ENCODE measurements at places on chromosomes 7 and 10.

GRCh38 chr7:98058186-98058585 lies 48.5 kb upstream of the LMTK2 start:
- DNase-seq, result no peak

GRCh38 chr7:22137466-22137865 lies 191.8 kb upstream of the CDCA7L start:
- DNase-seq, result no peak

DNA sequence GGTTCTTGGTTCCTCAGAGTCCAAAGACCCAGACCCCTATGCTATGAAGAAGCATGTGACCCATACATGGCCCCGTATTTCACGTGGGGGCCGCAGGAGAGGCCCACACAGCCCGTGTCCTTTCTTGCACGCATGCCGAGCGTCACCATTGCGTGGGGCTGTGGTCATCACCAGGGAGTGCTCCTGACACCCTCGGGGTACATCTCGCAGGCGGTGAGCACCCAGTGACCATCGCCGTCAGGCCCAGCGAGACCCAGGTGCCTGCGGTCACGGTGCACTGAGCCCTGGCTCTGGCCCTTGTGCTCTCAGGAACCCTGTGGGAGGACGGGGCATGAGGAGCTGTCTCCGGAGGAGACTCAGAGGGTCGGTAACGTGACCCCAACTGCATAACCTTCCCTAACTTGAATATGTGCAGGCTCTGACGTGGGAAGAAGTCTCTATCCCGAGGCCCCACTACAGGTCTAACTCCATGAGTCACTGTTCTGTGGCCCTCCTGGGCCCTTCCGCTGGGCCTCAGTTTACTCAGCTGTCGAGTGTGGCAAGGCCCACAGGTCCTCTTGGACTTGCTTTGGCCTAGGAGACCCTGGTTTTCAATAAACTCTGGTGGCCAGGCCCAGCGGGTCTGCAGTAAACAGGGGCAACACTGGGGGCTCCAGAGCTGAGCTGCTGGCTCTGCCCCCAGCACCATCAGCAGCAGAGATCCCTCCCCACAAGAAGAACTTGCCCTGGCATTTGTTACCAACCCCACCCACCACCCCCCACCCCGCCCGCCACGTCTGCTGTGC lies 503.9 kb downstream of the PTPRN2 start:
- DNase-seq, result no peak

DNA sequence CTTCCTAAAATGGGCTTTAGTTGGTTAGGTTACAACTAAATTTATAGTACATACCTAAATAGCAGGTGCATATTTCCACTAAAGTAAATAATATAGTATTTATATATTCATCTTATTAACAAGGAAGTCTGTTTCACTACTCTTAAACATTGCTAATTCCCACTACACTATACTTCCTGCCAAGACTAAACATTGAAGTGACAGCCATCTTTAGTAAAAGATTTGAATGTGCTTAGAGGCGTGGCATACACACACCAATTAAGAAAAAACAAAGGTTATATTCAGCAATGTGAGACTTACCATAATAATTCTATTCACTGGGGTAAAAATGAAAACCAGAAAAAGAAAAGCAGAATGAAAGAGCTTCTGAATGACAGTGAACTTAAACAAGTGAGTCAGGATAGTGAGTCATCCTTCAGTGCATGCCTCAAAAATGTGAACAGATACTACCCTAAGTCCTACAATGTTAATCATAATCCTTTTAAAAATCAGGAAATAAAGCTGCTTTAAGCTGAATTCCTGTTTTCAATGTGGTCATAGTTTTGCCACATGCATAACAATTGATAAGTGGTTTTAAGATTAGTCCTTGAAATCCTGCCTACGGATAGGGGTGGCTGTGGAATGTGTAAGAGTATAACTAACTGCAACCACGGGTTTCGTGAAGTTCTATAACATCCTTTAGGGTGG lies 59.4 kb downstream of the USP6NL start:
- DNase-seq, result no peak

DNA sequence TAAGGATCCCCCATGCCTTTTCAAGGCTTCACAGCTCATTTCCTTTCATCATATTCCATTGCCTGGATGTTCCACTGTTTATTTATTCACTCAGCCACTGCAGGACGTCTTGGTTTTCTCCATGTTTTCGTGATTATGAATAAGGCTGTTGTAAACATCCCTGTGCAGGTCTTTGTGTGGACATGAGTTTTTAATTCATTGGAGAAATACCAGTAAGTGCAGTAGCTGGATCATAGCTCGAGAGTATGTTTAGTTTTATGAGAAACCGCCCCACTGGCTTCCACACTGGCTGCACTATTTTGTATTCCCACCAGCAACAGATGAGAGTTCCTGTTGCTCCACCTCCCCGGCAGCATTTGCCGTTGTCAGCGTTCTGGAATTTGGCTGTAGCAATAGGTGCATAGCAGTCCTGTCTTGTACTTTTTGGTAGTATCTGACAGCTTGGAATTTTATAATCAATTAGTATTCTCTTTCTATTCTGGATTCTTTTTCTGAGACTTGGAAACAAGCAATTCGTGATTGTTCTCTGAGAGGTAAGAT lies 269.9 kb upstream of the PITRM1 start:
- no peak for DNase-seq

DNA sequence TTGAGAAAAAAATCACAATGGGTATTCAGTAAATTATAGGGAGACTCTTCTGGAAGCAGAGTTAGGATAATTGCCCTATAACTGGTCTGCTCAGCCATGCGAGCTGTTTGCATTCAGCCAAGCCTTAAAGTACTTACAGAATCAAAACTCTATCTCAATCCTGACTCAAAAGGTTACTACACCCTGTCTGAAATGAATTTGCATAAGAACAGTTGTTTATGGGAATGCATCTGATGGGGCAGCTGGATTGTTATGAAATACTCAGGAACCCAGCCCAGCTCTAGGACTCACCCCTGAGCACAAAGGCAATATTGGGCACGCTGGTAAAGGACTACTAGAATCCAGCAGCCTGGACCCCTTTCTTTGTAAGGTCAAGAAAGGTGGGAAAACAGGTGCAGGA lies 38.8 kb downstream of the AKR1B15 start:
- DNase-seq, result no peak

DNA sequence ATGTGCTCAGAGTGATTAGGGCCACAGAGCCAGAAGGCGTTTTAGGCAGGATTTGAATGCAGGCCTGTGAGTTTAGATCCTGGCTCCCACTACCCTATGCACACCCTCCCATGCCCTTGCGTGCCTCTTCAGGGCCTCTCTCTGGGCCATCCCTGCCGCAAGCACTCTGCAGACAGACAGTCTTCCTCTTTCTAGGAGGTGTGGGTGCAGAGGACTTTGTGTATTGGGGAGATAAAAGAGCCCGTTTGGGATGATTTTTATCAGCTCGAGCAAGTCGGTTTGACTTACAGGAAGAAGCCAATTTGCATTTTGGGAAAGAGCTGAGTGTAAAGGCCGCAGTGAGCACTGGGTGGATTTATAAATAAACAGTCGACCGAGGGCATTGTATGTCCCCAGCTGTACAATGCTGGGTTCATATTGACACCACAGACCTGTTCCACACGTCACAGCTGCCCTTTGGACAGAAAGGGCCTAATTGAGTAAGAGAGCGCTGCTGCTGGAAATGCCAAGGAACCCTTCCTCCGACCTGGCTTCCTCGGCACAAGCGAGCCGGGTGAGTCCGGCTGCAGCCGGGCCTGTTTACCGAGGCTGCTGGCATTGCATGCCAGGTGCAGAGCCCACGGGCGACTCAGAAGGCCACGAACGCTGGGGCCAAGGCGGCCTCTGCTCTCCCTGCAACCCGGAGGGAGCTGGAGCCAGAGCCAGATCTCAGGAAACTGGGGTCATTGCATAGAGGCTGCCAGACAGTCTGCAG lies 25.1 kb downstream of the ZMIZ1 start:
- no peak for DNase-seq

- DNase-seq, result no peak
Measured at GRCh38 chr7:107580716-107581383, 804 bp downstream of the BCAP29 start.

DNA sequence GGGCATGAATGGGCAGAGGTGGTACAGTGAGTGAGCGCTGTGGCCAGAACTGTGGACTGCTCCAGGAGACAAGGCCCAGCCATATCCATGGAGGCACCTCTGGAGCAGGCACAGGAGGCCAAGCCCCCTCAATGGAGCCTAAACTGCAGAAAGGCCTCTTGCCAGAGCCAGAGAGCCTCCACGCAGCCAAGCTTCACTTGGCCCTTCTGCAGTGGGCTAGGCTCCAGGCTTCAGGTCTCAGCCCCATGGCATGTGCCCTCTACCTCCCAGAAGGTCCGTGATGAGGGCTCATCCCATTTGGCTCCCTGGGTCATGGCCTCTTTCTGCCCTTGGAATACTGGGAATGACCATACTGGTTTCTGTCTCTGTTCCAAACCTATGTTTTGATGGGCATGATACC lies 8.9 kb downstream of the PDE1C start:
- no peak for DNase-seq

- no peak for DNase-seq
Measured at GRCh38 chr10:29169021-29169420, 119.8 kb upstream of the LYZL1 start.

GRCh38 chr10:110600487-110601101 lies 33.1 kb downstream of the SMC3 start:
- DNase-seq, result no peak

GRCh38 chr10:61337741-61338140 lies 115.4 kb downstream of the TMEM26 start:
- no peak for DNase-seq

DNA sequence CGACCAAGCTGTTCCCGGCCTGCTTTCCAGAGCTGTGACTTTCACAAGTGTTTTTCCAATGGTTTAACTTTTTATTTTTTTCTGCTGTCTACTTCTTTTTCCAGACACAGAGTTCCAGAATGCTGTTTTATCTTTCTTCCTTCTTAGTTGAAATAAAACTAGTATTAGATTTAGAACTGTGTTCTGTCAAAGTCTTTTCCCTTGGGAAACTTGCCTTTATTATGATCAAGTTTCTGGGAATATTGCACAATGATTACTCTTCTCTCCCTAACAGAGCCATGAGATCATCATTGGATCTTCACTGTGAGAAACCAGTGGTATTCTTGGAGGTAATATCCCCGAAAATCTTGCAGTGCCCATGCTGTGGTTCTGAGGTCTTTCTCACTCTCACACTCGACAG lies 104.9 kb upstream of the KCND2 start:
- no peak for DNase-seq

Measured in esophagus squamous epithelium (tissue), 5 donors.